ENCODE measurements at places on chromosomes 11 and 22. TPM values are rescaled to one million over a fixed set of nuclear protein-coding genes. Genes with fewer than 3 reads are reported as not detected.

The IGLL1 gene
- 0.53 TPM for polyA plus RNA-seq

The UBQLNL gene
- 0.43 TPM for polyA plus RNA-seq

The LMO2 gene
- polyA plus RNA-seq, result 37.9 TPM

DNA sequence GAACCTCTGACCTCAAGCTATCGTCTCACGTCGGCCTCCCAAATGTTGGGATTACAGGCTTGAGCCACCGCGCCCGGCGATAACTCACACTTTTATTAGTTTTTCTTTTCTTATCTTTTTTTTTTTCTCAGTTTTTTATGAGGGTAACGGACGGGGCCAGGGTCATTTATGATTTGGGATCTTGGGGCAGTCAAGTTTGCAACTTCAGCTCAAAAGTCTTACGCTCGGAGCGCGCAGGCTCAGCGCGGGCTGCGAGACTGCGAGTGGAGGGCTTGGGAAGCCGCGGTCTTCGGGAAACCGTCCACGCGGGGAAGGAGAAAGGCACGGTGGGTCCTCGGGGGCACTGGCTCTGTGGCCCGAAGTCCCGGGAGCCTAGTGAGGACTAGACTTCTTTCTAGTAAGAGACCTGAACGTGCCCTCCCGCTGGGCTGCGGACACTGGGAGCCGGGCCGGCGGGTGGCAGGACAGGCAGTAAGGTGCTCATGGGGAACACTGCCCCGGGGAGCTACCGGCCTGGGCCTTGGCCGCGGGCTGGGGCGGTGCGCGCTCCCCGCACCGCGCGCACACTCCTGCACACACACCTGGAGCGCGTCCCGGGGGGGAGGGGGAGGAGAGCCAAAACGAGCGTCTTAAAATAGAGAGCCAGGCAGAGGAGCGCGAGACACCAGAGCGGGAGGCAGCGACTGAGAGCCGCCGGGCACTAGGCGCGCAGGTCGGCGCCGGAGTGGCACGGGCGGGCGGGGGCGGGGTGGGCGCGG lies 476 bp upstream of the BARX2 start:
- no peak for DNase-seq

- no peak for DNase-seq
These were observed 96.6 kb downstream of the BCR start for GRCh38 chr22:23276656-23277582.

DNA sequence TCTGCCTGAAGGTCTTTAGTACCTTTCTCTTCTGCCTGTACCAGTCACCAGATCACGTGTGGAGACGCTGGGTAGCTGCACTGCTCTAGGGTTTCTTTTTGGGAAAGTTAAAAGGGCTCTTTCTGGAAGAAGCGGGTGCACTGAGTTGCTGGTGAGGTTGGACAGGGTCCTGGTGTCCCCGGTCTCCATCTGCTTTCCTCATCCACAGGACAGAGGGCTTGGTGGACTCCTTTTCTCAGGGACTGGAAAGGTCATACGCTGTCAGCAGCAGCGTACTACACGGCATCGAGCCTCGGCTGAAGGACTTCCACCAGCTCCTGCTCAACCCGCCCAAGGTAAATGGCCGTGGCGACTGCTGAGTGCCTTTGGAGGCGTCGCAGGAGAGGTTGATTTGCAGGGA lies 52.8 kb downstream of the SBF1 start:
- no peak for DNase-seq

GRCh38 chr22:35930933-35931332 lies 97.7 kb downstream of the RBFOX2 start:
- DNase-seq, result peak; percentile 57

GRCh38 chr22:24077416-24077815 lies 66.3 kb downstream of the CABIN1 start:
- DNase-seq, result no peak

DNA sequence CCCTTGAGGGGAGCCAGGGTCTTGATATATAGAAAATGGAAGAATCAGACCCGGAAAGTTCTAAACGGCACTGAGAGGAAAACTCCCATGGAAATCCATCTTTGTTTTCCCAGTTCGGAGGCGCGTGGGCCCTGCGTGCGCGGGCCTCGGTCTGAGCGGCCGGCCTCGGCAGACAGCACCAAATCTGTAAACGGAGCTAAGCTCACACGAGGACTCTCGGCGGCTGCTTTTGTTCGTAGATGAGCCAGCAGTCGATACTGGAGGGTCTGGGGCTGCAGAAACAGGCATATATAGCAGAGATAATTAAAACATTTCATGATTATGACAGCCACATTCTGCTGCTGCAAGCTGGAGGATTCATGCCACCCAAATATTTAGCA lies 68.5 kb upstream of the PPARA start:
- no peak for DNase-seq

DNA sequence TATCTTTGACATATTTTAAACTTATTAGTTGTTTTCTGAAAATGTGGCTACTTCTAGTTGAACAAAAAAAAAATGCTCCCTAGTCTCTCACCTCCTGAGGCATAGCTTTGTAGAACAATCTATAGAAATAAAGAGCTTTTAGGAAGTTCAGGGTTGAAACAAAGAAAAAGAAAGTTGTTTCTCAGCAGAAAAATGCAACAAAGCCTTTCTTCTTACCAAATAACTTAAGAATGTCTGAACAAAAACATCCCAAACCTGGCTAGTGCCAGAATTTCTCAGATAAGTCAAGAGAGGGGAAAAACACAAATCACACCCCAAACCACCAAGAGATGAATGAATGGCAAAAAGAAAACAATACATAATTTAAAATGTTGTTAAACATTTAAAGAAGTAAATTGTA lies 114.1 kb downstream of the MAML2 start:
- DNase-seq, result no peak

GRCh38 chr11:44382118-44382517 lies 72.2 kb upstream of the ALX4 start:
- no peak for DNase-seq

DNA sequence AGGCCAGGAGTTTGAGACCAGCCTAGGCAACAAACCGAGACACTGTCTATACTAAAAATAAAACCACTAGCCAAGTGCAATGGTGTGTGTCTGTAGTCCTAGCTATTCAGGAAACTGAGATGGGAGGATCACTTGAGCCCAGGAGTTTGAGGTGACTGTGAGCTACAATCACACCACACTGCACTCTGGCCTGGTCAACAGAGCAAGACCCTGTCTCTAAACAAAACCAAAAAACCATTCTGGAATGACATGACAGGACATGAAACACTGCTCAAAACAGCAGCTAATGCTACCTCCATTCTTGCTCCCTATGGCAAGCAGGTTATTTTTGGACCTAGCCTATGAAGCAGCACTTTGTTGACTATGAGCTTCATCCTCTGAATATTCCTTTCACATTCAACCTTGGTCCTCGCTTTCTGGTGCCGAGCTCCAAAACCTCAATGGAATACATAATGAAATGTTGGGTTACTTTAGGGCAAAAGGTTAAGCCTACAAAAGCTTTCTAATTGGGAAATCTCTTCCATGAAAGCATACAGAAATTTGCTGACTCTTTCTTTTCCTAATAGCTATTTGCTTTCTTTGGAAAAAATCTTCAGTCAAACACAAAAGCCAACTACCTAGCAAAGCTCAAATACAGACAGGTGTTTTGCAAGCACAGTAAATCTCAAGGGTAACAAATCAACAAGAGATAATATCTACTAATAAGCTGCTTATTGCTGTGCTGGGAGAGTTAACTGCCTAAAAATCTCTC lies 21.1 kb downstream of the SIK3 start:
- no peak for DNase-seq

DNA sequence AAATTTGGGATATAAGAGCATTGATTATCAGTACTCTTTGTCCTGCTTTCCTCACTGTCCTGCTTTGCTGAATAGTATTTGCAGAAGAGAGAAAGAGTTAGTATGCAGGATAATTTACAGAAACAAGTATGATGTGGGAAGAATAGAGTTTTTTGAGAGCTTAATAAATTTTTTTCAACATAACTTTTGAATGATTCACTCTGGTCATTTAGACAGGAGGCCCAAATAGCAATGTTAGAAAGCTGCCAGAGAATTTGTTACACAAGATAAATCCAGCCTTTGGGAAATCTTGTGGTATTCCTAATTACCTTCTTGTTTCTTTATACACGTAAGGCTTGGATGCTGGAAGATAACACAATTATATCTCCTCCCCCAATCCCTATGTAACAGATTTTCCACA lies 484.6 kb downstream of the CNTN5 start:
- DNase-seq, result no peak

DNA sequence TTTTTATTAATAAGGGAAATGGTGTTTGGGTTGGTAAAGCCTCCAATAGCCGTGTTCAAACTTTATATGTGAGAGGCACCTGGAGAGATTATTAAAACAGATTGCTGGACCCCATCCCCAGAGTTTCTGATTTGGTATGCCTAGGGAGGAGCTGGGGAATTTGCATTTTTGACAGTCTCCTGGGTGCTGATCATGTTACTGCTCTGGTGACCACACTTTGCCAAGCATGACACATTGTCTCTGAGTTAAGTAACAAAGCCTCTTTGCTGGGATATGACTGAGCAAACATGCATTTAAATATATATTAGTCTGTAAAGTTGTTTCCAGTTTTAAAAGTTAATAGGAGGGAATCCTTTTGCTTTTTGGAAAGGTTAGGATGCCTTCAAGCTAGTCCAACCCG lies 140.4 kb downstream of the NAV2 start:
- no peak for DNase-seq
